ENCODE measurements at places on chromosomes 7 and 10.

DNA sequence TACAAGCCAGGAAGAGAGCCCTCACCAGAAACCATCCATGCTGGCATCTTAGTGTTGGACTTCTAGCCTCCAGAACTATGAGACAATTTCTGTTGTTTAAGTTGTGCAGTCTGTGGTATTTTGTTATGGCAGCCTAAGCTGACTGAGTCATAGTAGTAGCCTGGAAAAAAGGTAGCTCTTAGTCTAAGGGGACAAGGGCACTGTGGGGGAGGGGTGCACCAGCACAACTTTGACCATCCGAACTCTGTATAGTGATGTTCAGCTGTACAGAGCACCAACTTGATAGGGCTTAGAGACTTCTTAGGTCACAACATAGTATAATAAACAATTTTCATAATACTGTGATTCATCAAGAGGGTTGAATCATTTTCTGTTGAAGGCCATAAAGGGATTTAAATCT is 14.3 kb downstream of the EIF4EBP2 start:
- DNase-seq = peak; percentile 17

- DNase-seq = no peak
Observed at GRCh38 chr10:125783957-125784356, 8.3 kb upstream of the MMP21 start.

- DNase-seq = peak; percentile 37
Observed at GRCh38 chr7:68904630-68905029, 693.6 kb upstream of the AUTS2 start.

DNA sequence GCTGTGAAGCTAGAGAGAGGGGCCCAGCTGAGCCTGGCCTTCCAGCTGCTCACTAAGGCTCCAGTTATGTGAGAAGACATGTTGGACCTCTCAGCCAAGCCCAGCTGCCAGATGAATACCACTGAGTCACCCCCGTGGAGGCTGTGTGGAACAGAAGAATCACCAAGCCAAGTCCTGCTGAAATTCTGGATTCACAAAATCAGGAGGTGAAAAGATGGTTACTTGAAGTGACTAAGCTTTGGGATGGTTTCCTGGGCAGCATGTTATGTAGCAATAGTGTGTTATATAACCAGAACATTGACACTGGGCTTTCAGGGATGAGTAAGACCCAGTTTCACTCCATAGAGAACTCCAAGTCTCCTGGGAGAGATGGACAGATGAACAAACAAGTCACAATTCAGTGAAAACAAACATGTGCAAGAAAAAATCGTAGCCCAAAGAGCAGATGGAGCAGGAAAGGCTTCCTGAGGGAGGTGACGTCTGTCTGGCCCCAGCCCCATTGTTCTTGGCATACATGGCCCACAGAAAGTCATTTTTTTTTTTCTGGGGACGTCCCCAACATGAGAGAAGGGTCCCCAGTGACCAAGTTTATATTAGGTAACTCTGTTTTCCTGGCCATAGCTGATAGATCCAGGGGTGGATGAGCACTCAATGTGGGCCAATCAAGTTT is 64.1 kb upstream of the PDZD8 start:
- peak; percentile 31 for DNase-seq

- DNase-seq = peak; percentile 88
Observed at GRCh38 chr7:25014756-25015155, 34.8 kb upstream of the OSBPL3 start.

GRCh38 chr10:115831016-115831415 is 442.0 kb downstream of the GFRA1 start:
- no peak for DNase-seq

DNA sequence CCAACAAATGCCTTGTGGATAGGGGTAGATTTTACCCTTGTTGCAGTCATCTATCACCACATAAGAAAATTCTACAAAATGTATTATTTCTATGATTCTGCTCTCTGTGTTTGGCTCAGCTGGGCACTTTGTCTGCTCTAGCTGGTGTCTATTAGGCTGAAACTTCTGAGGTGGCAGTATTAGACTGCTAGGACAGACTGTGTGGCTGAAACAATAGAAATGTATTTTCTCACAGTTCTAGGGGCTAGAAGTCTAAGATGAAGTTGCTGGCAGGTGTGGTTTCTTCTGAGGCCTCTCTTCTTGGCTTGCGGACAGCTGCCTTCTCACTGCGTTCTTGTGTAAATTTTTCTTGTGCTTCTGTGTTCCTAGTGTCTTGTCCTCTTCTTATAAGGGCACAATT is 1139.6 kb upstream of the LRRTM3 start:
- DNase-seq = no peak

GRCh38 chr7:12229046-12229445 is 18.0 kb downstream of the TMEM106B start:
- DNase-seq = no peak

- no peak for DNase-seq
Observed at GRCh38 chr7:118758582-118758981, 534.1 kb downstream of the ANKRD7 start.

Data from A172 (cell line).